ENCODE measurements at places on chromosomes 3 and 15.
A peak's percentile ranks its signal among the peaks of the same experiment; 100 is the strongest.

DNA sequence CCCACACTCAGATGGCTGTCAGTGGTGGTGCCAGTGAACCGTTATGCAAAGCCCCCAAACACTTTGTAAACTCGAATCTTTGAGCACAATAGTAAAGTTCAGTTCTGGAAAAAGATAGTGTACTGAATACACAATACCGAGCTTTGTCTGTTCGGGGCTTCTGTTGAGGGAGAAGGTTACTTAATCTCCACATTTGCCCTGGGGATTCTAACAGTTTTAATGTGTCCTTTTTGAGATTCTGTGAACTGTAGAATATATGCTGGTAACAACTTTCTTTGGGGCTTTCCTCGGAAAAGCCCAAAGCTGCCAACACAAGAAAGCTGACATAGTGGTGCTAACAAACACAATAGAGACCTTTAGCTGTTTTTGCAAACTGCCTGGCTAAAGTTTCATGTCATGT lies 686.5 kb downstream of the ROBO1 start:
- no peak for DNase-seq

- no peak for DNase-seq
Measured at GRCh38 chr3:129018751-129019150, 17.6 kb downstream of the EFCC1 start.

GRCh38 chr15:75775296-75776064 lies 62.8 kb upstream of the CSPG4 start:
- peak; percentile 49 for DNase-seq

DNA sequence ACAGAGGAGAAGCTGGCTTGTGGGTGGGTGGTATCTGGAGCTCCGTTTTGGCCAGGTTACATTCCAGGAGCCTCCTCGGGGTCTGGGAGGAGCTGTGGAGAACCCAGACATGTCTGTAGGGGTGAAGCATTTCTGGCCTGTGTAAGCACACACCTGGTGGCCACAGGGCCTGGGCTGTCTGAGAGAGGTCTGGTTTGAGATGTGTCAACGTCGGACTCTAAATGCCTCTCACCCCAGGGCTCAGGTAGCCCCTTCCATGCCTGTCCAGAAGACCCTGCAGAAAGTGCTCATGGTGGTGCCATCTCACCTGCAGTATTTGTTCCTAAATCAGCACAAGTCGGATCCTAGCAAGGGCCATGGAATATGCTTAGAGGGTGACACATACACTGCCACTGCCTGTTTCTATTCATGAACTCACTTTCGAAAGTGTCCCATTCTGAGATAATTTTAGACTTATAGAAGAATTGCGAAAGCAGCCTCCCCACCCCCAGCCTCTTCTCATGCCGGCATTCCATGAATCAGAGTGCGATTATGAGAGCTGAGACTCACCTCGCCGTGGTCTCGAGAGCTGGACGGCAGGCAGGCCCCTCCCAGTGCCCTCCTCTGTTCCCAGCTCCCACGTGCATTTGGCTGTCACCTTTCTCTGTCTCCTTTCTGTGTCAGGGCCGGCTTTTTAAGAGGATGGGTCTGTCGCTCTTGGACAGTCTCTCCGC lies 63.7 kb downstream of the KLF15 start:
- DNase-seq = no peak

GRCh38 chr15:35330916-35331315 lies 215.0 kb downstream of the DPH6 start:
- no peak for DNase-seq

DNA sequence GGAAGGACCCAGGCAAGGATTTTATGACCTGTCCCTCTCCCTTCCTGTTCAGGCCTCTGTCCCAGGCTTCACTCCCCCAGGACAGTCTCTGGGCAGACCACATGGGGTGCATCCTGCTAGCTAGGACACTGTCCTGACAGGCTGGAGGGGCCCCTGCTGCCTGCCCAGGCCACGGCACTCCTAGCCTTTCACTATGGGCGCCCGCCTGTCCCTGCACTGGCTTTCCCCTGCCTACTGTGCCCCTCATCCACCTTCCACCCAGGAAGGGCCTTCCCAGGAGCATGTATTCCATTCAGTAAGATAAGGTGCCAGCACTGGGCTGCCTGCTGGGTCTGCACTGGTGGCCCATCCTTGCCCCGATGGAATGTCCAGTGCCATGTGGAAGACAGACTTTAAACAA lies 145.3 kb downstream of the DNAJB8 start:
- DNase-seq = no peak

DNA sequence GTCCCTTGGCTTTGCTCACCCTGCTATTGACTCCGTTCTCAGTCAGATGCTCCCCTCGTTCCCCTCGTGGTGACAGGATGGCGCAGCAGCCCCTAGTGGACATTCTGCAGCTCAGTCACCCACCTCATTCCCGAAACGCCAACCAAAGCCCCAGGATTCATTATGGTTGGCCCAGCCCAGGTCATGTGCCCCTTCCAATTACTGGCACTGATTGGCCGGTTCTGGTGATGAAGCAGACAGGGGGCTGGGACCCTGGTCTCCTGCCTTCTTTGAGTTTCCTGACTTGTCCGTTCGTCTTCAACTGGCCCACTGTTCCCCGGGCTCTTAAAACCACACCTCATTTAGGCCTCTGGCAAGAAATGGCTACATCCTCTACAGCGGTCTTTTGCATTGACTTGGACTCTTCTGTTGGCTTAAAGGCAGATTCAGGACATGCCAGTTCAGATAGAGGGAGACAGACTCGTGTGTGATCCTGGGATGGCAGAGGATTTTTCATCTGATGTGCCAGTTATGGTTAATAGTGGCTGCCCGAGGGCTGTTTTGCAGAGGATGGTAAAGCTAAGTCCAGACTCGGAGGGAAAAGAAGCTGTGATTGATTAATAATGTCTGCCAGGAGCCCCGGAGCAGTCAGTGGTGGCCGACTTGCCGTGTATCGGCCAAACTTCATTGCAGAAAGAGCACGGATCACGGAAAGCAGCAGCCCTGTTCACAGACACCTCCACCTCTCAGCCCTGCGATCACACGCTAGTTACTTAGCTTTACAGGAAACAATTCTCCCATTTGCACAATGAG lies 37.8 kb downstream of the LSM3 start:
- DNase-seq = no peak

GRCh38 chr3:101151286-101151913 lies 158.2 kb upstream of the ABI3BP start:
- no peak for DNase-seq

DNA sequence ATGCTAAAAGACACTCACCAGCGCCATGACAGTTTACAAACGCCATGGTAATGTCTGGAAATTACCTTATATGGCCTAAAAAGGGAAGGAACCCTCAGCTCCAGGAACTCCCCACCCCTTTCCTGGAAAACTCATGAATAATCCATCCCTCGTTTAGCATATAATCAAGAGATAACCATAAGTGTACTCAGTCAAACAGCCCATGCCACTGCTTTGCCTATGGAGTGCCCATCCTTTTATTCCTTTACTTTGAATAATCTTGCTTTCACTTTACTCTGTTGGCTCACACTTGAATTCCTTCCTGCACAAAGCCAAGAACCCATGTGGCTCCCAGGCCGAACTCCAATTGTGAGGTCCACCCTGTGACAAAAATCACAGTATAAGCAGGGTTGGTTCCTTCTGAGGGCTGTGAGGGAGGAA lies 19.1 kb upstream of the FSTL1 start:
- DNase-seq = no peak

DNA sequence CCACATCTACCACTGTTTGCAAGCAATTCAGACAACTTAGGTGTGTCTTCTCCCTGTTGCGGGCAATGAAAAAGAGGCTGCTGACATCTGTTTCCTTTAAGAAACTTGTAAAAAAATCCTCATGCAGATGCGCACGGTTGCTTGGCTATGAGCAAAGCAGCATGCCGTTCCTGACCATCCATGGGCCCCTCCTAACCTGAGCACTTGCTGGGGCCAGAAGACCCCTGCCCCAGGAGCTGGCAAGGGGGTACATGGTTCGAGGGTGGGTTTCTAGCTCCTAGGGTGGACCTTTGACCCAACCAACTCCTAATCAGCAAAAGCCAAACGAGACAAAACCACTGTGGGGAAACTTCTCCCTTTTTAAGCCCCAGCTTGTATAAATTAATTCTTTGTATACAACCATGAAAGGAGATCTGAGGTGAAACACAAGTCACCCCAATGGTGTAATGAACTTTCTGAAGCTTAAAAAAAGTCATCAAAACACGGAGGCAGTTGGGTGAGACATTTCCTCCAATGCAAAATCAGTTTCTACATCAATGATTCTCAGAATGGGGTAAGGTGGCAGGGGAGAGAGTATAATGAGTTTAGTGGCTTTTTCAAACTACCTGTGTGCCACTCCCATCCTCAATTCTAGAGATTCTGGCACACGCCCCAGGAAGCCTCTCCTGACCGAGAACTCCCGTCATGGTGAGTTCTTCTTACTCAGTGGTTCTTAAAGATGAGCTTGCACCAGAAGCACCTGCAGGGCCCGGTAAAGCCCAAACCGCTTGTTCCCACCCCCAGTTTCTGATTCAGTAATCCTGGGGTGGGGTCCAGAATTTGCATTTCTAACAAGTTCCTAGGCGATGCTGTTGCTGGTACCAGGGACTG lies 44.1 kb downstream of the CPN2 start:
- no peak for DNase-seq

GRCh38 chr3:55524565-55525244 lies 37.6 kb upstream of the WNT5A start:
- DNase-seq = no peak

- no peak for DNase-seq
Measured at GRCh38 chr15:78340231-78341056, at the start of gene CRABP1. Gene CRABP1 (plus strand): TSS chr15:78340353. CDS start chr15:78340429, 76 bp downstream.

DNA sequence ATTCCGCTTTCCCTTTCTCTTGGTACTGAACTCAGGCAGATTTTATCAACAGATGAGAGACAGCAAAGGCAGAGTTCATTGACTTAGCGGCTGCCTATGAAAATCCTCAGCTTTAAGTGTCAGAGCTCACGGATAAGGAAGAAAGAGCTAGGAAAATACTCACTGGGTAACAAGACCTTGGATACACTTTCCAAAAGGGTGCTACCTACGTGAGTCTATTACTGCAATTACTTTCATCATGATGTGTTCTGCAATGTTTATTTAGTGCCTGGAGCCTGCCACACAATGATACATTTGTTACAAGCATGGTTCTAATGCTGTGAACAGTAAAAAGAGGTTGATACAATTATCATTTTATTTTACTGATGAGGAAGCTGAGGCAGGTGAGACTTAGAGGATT lies 177.5 kb downstream of the GRM7 start:
- DNase-seq = no peak

GRCh38 chr15:60733196-60733595 lies 254.3 kb upstream of the ICE2 start:
- no peak for DNase-seq

- DNase-seq = no peak
Measured at GRCh38 chr3:128409624-128410581, 56.8 kb downstream of the DNAJB8 start.
